ENCODE measurements at places on chromosomes 5 and 9.
A peak's percentile ranks its signal among the peaks of the same experiment; 100 is the strongest.

- no peak for DNase-seq
These were observed 220.1 kb downstream of the PIK3R1 start for GRCh38 chr5:68435611-68436010.

- DNase-seq, result no peak
These were observed 8.0 kb downstream of the GCNT4 start for GRCh38 chr5:75044406-75044805.

- peak; percentile 77 for DNase-seq
These were observed at the start of gene CARD19 for GRCh38 chr9:93096131-93096802. Gene CARD19 (plus strand): TSS chr9:93096217. CDS start chr9:93096346, 129 bp downstream.

- no peak for DNase-seq
These were observed 120.7 kb upstream of the ERCC6L2 start for GRCh38 chr9:95754533-95755420.

- DNase-seq, result no peak
These were observed 38.9 kb downstream of the DAB2IP start for GRCh38 chr9:121690316-121690715.

GRCh38 chr9:86069206-86069869 lies 30.0 kb downstream of the GOLM1 start:
- no peak for DNase-seq

GRCh38 chr5:31707329-31707728 lies 68.4 kb downstream of the PDZD2 start:
- DNase-seq, result no peak

- no peak for DNase-seq
These were observed 48.2 kb downstream of the DAB2IP start for GRCh38 chr9:121699571-121700164.

- peak; percentile 87 for DNase-seq
These were observed 49.0 kb downstream of the PSD2 start for GRCh38 chr5:139844472-139845145.

DNA sequence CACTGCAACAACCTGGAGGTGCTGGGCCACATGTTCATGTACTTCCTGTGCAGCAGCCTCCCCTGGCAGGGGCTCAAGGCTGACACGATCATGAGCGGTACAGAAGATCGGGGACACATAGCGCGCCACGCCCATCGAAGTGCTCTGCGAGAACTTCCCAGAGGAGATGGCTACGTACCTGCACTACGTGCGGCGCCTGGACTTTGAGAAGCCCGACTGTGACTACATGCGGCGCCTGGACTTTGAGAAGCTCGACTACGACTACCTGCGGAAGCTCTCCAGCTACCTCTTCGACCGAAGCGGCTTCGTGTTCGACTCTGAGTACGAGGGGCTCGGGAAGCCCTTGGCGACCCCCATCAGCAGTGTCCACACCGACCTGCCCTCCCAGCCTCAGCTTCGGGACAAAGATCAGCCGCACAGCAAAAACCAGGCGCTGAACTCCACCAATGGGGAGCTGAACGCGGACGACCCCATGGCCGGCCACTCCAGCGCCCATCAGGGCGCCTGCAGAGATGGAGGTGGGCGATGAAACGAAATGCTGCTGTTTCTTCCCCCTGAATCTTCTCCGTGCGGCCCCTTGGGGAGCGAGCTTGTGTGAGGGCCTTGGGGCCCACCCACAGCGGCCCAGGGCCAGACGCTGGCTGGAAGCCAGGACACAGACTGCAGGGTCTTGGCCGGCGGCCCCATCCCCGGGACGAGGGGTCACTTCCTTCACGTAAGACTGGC lies 56.5 kb downstream of the JAK2 start:
- DNase-seq, result peak; percentile 45

GRCh38 chr9:115808695-115809094 lies 344.9 kb upstream of the PAPPA start:
- DNase-seq, result no peak

- DNase-seq, result no peak
These were observed 25.3 kb downstream of the FAM240B start for GRCh38 chr9:38694676-38695075.

DNA sequence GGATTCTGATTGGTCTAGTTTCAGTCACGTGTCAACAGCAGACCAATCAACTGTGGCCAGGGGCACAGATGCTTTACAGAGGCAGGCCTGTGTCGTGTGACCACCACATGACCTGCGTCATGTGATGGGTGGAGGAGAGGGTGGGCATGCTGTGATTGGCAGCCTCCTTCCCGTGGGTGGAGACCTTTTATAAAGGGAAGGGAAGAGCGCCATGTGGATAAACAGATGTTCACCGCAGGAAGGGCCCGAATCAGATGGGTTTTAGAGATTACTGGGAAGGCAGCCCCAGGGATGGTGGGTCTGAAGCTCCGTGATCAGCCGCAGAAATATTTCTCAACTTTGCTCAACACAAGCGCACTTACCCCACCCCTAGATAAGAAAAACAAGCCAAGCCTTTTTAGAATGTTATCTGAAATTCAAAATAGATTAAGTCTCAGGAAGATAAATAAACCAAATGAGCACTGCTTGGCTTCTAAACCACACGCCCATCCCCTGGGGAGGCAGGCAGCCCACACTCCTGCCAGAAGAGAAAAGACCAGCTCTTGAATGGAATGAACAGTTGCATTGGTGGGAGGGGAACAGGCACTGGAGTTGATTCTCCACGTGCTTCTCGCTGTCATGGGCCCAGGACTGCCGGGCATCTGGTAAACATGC lies 43.6 kb downstream of the ROPN1L start:
- no peak for DNase-seq

- DNase-seq, result no peak
These were observed 31.5 kb downstream of the RAPGEF1 start for GRCh38 chr9:131708226-131709002.

DNA sequence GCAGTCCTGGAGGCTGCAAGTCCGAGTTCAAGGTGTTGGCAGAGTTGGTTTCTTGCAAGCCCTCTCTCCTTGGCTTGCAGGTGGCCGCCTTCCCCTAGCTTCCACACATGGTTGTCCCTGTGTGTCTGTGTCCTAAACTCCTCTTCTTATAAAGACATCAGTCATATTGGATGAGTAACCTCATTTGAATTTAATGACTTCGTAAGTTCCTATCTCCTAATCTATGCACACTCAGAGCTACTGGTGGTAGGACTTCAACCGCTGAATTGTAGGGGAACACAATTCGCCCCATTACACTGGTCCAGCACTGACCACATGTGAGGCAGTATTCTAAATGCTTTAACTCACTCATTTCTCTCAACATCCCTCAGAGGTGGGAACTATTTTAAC lies 25.9 kb upstream of the ADAMTS2 start:
- DNase-seq, result no peak

DNA sequence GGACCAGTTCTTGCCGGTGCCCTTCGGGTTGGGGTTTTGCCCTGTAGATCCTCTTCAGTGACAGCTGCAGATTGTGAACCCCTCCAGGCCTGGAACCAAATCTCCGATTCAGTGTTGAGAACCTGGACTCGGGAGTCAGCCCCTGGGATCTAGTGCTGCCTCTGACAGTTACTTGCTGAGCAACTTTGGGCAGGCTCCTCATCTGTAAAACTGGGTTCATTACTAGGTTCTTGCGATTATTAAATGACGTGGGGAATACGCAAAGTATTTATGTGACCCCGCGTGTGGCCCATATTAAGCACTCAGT lies 600 bp downstream of the ERCC6L2 start:
- no peak for DNase-seq

- no peak for DNase-seq
These were observed 21.5 kb downstream of the CWC27 start for GRCh38 chr5:64790210-64790609.

DNA sequence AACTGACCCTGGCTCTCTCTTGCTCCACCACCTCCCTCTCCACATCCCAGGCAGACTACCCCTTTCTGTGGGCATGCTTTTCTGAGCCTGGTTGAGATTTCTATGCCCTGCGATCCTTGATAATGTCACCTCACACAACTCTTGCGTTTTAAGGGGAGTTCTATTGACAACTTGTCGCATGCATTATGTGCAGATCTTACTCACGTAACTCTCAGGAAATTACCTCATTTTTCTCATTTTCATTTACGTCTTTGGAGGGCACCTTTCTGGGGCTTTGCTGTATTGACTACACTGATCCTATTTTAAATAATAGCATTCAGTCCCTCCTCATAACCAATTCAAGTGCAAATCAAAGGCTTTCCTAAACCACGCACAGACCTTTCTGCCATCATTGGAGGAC lies 140.4 kb upstream of the WWC1 start:
- DNase-seq, result no peak

GRCh38 chr5:132237670-132238069 lies 10.0 kb upstream of the P4HA2 start:
- peak; percentile 47 for DNase-seq

GRCh38 chr5:180786531-180787398 lies 15.8 kb downstream of the MGAT1 start:
- DNase-seq, result peak; percentile 50

GRCh38 chr5:120630550-120630949 lies 166.4 kb downstream of the PRR16 start:
- no peak for DNase-seq

- DNase-seq, result no peak
These were observed 368.1 kb downstream of the KCNN2 start for GRCh38 chr5:114729986-114730385.

DNA sequence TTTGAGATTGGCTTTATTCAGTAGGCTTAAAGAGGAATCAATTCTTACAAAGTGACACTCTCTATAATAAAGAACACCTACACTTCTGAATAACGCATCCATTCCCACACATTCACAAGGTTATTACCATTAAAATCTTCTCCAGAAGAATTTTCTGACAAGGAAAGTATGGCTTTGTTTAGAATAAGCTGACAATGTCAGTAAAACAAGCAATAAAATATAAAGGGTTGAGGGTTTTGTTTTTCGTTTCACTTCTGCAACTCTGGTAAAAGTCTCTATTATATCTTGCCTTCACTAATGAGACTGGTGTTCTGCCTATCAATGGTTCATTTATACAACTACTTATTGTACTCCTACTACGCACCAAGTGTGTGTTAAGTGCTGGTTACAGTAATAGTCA lies 169.7 kb downstream of the NFIB start:
- DNase-seq, result no peak

- DNase-seq, result no peak
These were observed 23.0 kb downstream of the ABL1 start for GRCh38 chr9:130857864-130858738.
